ENCODE measurements at places on chromosomes 3 and 15. TPM values are rescaled to one million over a fixed set of nuclear protein-coding genes. Genes with fewer than 3 reads are reported as not detected.

GRCh38 chr3:15659254-15659975 lies 57.9 kb downstream of the BTD start:
- no peaks in the 10 kb centered on the region for H3K27me3 ChIP-seq
- peaks cover 30% of the 10 kb centered on the region for H3K4me1 ChIP-seq
- DNase-seq, result no peak
- peak overlapping the region; percentile 51 for H3K27ac ChIP-seq

- no peak overlapping the region for H3K27ac ChIP-seq
- DNase-seq, result no peak
- no peak overlapping the region for H3K4me3 ChIP-seq
- no peaks in the 10 kb centered on the region for H3K27me3 ChIP-seq
Measured at GRCh38 chr15:66753687-66754377, 51.8 kb downstream of the SMAD6 start.

- H3K27me3 ChIP-seq, result no peaks in the 10 kb centered on the region
- no peaks in the 10 kb centered on the region for H3K36me3 ChIP-seq
- no peak for DNase-seq
- no peak overlapping the region for H3K27ac ChIP-seq
- no peak overlapping the region for H3K4me3 ChIP-seq
- H3K4me1 ChIP-seq, result no peaks in the 10 kb centered on the region
Measured at GRCh38 chr3:95341314-95341713, 1278.5 kb downstream of the NSUN3 start.

GRCh38 chr15:90592131-90592881 lies 62.6 kb downstream of the CRTC3 start:
- peaks cover 18% of the 10 kb centered on the region for H3K36me3 ChIP-seq
- DNase-seq, result no peak
- no peak overlapping the region for H3K4me3 ChIP-seq

DNA sequence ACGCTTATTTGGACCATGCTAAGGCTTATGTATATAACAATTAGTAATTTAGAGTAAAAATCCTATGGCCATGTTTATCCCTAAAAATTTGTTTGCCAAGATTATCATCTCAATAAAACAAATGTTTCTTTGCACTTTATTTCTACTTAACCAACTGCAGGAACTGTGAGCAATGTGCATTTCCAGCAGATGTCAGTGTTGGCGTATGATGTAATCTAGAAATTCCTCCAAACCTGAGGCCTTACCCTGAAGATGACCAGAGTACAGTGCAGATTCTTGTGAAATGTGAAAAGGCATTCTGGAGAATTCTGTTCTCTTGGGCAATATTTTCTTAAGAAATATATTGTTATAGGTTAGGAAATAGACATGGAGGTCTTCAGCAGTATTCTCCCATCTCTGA lies 205.9 kb downstream of the MBNL1 start:
- no peaks in the 10 kb centered on the region for H3K36me3 ChIP-seq
- no peaks in the 10 kb centered on the region for H3K27me3 ChIP-seq
- no peak overlapping the region for H3K4me3 ChIP-seq
- DNase-seq, result no peak
- H3K4me1 ChIP-seq, result peaks cover 8% of the 10 kb centered on the region

DNA sequence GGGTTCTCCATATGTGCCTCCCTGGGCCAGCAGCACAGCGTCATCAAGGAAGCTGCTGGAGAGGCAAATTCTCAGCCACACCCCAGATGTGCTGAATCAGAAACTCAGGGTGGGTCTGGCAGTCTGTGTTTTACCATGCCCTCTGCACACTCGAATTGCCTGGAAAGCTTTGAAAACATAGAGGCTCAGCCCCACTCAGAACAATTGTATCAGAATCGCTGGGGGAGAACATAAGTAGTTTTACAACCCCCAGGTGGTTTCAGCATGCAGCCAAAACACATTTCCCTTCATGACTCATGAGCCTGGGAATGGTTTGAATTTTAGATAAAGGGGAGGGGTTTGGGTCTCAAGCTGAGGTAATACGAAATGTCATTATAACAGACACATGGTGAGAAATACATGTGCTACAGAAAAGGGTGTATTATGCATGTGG lies 9.6 kb downstream of the TGM4 start:
- no peak overlapping the region for H3K4me3 ChIP-seq
- H3K27ac ChIP-seq, result peak overlapping the region; percentile 87
- DNase-seq, result no peak
- H3K36me3 ChIP-seq, result no peaks in the 10 kb centered on the region
- peaks cover 50% of the 10 kb centered on the region for H3K4me1 ChIP-seq

GRCh38 chr15:57516327-57517029 lies 75.2 kb upstream of the MYZAP start:
- peaks cover 4% of the 10 kb centered on the region for H3K36me3 ChIP-seq
- no peaks in the 10 kb centered on the region for H3K27me3 ChIP-seq
- H3K4me3 ChIP-seq, result no peak overlapping the region
- DNase-seq, result no peak
- no peak overlapping the region for H3K27ac ChIP-seq

- peaks cover 4% of the 10 kb centered on the region for H3K36me3 ChIP-seq
- H3K27me3 ChIP-seq, result no peaks in the 10 kb centered on the region
- H3K4me1 ChIP-seq, result peaks cover 22% of the 10 kb centered on the region
- no peak overlapping the region for H3K27ac ChIP-seq
Measured at GRCh38 chr3:195348426-195349115, 77.6 kb upstream of the XXYLT1 start.

GRCh38 chr15:63610209-63610841 lies 13.1 kb downstream of the FBXL22 start:
- peaks cover 21% of the 10 kb centered on the region for H3K4me1 ChIP-seq
- no peak for DNase-seq
- H3K27ac ChIP-seq, result peak overlapping the region; percentile 96

DNA sequence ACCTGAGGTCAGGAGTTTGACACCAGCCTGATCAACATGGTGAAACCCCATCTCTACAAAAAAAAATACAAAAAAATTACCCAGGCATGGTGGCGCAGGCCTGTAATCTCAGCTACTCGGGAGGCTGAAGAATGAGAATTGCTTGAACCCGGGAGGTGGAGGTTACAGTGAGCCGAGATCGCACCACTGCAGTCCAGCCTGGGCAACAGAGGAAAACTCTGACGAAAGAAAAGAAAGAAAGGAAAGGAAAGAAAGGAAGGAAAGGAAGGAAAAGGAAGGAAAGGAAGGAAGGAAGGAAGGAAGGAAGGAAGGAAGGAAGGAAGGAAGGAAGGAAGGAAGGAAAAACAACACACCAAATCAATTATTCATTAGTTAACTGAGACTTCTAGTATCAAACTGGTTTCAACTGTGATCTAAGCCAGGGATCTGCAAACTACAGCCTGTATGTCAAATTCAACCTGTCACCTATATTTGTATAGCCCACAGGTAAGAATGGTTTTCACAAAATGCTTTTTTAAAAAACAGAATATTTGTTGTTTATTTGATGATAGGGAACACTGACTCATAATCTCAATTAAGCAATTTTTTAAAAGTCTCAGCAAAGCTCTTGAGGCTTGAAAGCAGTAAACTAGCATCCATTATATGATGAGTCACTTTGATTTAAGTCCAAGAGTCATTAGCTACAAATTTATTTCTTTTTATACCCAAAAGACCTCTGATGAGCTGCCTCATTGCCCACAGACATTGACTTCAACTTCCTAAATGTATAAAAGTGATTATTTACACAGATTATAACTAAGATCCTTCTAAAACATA lies 127.6 kb downstream of the TBL1XR1 start:
- H3K36me3 ChIP-seq, result peaks cover 8% of the 10 kb centered on the region
- no peak overlapping the region for H3K4me3 ChIP-seq
- H3K27me3 ChIP-seq, result no peaks in the 10 kb centered on the region
- peak overlapping the region; percentile 42 for H3K27ac ChIP-seq
- DNase-seq, result no peak
- peaks cover 54% of the 10 kb centered on the region for H3K4me1 ChIP-seq

DNA sequence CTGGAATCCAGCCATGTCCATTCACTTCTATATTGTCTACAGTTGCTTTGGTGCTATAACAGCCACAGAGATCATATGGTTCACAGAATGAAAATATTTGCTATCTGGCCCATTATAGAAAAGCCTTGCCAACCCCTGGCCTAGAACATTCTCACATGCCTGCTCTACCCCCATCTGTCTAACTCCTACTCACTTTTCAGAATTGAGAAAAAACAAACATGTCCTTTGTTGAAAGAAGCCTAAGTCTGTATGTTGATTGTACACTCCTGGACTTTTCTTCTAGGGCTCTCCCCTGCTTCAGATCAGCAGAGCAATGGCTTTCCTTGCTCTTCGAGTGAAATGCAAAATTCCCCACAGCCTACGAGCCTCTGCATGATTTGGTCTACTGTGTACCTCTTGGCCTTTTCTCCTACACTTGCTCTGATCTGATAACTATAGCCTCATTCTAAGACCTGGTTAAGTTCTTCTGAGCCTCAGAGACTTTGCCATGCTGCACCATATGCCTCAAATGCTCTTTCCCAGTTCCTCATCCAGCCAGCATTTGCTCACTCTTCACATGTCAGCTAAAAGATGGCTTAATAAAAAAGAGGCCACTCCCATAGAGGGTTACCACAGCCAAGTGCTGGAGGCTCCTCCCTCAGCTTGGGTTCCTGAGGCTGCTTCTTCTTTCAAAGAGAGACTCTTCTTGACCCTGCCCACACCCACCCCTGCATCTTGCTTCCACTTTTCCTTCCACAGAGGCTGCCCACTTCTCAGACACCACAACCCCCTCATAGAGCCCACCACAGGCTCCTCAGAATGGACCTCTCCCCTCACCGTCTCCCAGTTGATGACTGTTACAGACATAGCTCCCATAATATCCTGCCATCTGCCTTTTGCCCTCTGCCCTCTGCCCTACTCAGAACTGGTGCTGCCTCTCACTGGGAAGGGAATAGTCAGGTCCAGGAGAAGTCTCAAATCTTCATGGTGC lies 22.9 kb upstream of the DCLK3 start:
- H3K4me3 ChIP-seq, result no peak overlapping the region
- H3K27ac ChIP-seq, result no peak overlapping the region
- H3K36me3 ChIP-seq, result peaks cover 2% of the 10 kb centered on the region
- H3K4me1 ChIP-seq, result peaks cover 14% of the 10 kb centered on the region

DNA sequence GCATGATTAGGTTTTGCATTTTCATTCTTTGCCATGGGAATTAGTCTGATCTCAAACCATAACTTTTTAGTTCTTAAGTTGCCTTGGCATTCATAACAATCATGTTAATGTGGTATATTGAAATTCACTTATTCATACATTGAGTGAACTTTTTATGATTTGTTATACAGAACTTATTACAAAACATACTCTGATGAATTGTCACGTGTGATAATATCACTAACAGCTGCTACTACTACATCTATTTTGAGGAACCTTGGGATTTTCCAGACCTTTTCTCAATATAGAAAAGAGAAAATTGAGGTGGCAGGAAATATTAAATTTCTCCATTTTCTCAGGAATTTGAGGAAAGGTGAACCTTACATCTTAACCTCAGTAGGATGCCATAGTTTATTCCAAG lies 9.2 kb downstream of the LXN start:
- no peaks in the 10 kb centered on the region for H3K27me3 ChIP-seq
- no peak for DNase-seq
- H3K27ac ChIP-seq, result no peak overlapping the region
- peaks cover 7% of the 10 kb centered on the region for H3K36me3 ChIP-seq

- H3K36me3 ChIP-seq, result peaks cover 2% of the 10 kb centered on the region
- DNase-seq, result no peak
- H3K27me3 ChIP-seq, result no peaks in the 10 kb centered on the region
- peak overlapping the region; percentile 54 for H3K27ac ChIP-seq
Measured at GRCh38 chr3:196528639-196529233, 13.6 kb upstream of the SMCO1 start.

DNA sequence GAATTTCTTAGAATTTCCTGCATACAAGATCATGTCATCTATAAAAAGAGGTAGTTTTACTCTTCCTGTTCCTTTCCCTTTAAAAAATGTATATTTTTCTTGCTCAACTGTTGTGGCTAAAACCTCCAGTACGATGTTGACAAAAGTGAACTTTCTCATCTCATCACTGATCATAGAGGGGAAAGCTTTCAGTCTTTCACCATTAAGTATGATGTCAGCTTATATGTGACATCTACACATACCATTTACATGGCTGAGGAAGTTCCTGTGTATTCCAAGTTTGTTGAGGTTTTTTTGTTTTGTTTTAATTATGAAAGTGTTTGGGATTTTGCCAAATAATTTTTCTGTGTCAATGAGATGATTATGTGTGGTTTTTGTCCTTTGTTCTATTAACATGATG lies 173.6 kb downstream of the PLD1 start:
- DNase-seq, result no peak
- H3K4me3 ChIP-seq, result no peak overlapping the region
- H3K27me3 ChIP-seq, result no peaks in the 10 kb centered on the region
- no peak overlapping the region for H3K27ac ChIP-seq
- H3K36me3 ChIP-seq, result peaks cover 12% of the 10 kb centered on the region
- peaks cover 18% of the 10 kb centered on the region for H3K4me1 ChIP-seq

GRCh38 chr15:42707873-42708544 lies 28.9 kb downstream of the CDAN1 start:
- peaks cover 2% of the 10 kb centered on the region for H3K36me3 ChIP-seq
- H3K4me3 ChIP-seq, result no peak overlapping the region
- H3K27me3 ChIP-seq, result no peaks in the 10 kb centered on the region

GRCh38 chr3:57706462-57706861 lies 13.6 kb upstream of the DENND6A start:
- H3K4me1 ChIP-seq, result peaks cover 9% of the 10 kb centered on the region
- H3K27ac ChIP-seq, result no peak overlapping the region
- H3K4me3 ChIP-seq, result no peak overlapping the region
- DNase-seq, result no peak
- H3K27me3 ChIP-seq, result no peaks in the 10 kb centered on the region

DNA sequence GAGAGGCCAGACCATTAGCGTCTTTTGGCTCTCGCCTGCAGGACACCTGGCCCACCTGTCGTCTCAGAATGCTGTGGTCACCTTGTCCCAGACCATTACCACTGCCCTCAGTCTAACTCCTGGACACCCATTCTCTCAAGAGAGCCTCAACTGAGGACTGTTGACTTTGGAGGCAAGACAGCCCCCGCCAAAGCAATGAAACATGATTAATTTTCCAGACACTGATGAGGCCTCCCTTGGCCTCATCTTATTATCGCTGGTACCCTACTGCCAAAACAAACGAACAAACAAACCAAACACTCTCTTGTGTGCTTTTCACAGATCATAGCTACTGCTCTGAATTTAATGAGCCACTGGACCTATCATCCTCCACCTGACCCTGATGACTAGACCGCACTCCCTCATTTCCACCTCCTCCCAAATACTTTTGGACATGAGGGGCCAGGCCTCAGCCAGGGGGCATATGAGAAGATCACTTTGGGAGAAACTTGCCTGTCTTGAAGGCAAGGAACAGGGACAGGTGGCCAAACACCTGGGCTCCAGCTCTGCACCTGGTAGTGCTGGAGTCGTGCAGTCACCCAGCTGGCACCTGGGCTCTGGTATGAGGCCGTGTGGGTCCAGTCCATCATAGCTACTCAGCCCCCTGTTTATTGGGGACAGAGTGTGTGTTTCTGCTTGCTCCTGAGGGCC lies 27.6 kb downstream of the ALS2CL start:
- peaks cover 5% of the 10 kb centered on the region for H3K27me3 ChIP-seq
- no peaks in the 10 kb centered on the region for H3K36me3 ChIP-seq

- H3K4me1 ChIP-seq, result no peaks in the 10 kb centered on the region
- no peak overlapping the region for H3K4me3 ChIP-seq
- peaks cover 16% of the 10 kb centered on the region for H3K27me3 ChIP-seq
Measured at GRCh38 chr3:102571720-102572384, 137.0 kb downstream of the ZPLD1 start.

ADAMTS17 gene
- 3.4 TPM for total RNA-seq

DUOX2 gene
- not detected for total RNA-seq

CFAP100 gene
- not detected for total RNA-seq

KBTBD8 gene
- 1.9 TPM for total RNA-seq

MAP3K13 gene
- 18.2 TPM for total RNA-seq

C3orf49 gene
- total RNA-seq, result not detected

MEIS2 gene
- 28.3 TPM for total RNA-seq

RTP1 gene
- not detected for total RNA-seq

GPR160 gene
- 0.49 TPM for total RNA-seq

PLA1A gene
- total RNA-seq, result 0.82 TPM

COL8A1 gene
- 3,570 TPM for total RNA-seq

FBXL2 gene
- 22.2 TPM for total RNA-seq

NXPE3 gene
- total RNA-seq, result 27.1 TPM
